COLO829 (cell line): ENCODE measurements at places on chromosomes 4 and X.
A peak's percentile ranks its signal among the peaks of the same experiment; 100 is the strongest.

DNA sequence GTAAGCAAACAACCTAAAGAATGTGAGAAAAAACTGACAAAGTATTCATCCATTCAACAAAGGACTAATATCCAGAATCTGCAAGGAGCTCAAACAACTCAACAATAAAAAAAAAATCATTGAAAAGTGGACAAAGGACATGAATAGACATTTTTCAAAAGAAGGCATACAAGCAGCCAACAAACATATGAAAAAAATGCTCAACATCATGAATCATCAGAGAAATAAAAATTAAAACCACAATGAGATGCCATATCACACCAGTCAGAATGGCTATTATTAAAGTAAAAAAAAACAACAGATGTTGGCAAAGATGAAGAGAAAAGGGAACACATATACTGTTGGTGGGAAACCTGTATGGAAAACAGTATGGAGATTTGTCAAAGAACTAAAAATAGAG, 120.7 kb upstream of the ADGRL3 start:
- no peak for DNase-seq

DNA sequence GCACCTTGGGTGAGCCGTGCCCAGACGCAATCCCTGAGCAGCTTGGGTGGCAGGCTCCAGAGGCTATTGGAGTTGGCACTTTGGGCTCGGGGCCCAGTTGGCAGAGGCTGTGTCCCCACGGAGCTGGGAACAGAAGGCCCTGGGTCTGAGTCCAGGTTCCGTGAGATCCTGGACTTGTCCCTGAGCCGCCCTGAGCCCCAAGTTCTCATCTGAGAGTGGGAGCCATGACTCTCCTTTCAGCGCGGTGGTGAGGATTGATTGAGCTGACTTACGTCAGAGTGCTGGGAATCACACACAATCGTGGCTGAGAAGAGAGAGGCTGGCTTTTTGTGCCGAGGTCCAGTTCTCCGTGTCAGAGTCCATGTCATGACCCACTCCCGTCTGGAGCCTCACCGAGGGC, 98.0 kb downstream of the PSAPL1 start:
- DNase-seq = no peak

DNA sequence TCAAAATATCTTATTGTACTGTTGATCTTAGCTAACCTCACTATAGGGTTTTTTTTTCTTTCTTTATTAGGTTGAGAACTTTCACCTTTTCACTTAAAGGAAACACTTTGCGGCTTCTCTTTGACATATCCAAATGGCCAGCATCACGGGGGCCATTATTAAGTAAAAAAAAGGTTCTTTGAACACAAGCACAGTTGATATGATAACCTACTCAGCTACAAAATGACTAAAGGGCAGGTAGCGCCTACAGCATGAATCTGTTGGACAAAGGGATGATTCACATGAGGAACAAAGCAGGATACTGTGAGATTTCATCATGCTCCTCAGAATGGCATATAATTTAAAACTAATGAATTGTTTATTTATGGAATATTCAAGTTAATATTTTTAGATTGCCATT, 119.6 kb downstream of the CCSER1 start:
- peak; percentile 74 for DNase-seq

GRCh38 chr4:149790172-149790907, 25.3 kb downstream of the IQCM start:
- DNase-seq = no peak

GRCh38 chr4:6125103-6125651, 75.2 kb downstream of the JAKMIP1 start:
- DNase-seq = no peak
